ENCODE measurements at places on chromosomes 5 and 9.

- DNase-seq: no peak
Observed at GRCh38 chr9:94971378-94972131, 245.1 kb downstream of the AOPEP start.

DNA sequence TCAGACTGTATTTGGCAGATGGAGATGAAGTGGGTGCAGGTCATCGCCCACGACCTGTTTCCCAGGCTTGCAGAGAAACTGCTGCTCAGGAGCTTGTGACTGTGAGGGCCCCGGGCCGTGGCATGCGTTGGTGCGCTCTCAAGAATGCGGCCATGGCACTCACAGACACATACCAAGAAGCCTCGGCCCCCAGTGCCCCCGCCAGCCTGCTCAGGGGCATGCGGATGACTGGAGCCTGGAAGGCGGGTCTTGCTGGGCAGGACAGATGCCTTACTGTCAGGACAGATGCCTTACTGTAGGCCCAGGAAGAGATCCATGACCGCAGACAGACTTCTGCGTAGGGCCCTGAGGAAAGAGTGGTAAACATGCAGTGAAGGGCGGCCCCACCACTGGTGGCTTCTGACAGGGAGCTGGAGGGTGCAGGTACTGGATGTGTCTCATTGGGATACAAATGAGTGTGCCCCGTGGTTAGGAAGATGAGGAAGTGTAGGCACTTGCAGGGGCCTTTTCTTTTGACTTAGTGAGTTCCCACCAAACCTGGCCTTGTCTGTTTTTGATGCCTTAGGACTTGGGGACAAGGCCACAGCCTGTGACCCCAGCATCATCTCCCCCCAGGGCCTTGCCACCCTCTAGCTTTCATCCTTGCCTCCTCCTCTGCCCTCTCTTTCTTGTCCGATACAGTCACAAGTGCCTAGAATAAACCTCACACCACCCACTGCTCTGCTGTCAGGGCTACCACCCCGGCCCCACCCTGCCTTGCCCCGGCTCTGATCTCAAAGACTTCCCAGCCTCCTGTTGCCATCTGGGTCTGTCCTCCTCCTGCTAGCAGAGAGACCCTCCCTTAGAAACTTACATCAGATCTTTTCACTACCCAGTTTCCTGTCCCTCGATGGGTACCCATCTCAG lies 68.8 kb upstream of the ABL1 start:
- DNase-seq: no peak

DNA sequence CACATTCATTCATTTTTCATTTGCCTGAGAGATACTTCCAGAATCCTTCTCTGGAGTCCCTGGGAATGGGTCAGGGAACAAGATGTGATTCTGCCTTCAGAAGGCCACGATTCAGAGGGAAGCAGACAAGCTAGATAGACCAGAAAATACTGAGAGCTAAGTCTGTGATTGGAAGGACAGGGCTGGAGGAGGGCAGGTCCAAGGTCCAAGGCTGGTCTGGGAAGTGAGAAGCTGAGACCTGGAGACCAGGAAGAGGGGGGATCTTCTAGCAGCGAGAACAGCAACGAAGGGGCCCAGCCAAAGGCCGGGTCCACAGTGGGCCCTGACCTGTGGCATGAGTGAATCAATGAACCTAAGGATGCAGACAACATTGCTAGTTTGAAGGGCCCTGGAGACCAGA lies 4.1 kb upstream of the IER5L start:
- DNase-seq: no peak

GRCh38 chr9:88391236-88391635 lies 3.0 kb downstream of the SPIN1 start:
- no peak for DNase-seq
